NCI-H1105 treated with DMSO at 0.1 percent for 48 hours (cell line): ENCODE measurements at places on chromosomes 6 and 20.

DNA sequence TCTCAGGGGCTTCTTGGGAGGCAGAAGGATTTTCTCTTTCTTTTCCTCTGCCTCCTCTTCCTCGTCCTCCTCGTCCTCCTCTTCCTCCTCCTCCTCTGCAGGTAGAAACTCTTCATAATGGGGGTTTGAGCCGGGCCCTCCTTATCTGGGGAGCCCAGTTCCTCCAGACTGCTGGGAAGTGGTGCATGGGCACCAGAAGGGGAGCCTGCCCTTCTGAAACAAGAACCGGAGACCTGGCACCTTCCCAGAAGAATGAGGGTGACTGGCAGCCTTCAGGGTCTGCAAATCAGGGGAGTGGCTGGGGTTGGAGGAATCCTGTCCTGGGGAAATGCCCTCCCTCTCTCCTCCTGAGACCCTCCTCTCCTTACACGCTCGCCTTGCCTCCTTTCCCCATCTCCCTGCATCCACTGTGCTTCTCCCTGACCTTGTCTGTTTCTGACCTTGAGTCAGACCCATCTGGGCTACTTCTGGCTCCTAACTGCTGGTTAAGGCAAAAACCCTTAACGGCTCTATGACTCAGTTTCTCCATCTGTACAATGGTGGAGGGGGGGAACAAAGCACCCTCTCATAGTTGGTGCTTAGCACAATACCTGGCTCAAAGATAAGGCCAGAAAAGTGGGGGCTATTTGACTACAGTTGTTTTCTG, 1.7 kb downstream of the TULP1 start:
- no peak for DNase-seq

GRCh38 chr6:39634646-39635341, 90.4 kb downstream of the KIF6 start:
- no peak for DNase-seq

DNA sequence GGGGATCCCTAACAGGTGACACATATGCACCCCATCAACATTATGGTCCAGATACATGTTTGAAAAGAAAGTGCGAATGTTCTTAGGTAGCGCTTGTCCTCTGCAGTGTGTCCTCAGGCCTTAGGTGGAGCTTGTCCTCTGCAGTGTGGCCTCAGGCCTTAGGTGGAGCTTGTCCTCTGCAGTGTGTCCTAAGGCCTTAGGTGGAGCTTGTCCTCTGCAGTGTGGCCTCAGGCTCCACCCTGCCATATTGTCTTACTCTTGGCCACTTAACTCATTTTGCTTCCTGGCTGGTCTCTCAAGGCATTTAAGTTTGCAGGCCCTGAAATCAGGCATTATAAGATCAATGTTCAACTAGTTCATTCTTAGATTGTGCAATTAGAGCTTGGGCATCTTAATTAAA, 74.7 kb upstream of the SCP2D1 start:
- no peak for DNase-seq

GRCh38 chr6:47303342-47303741, 6.4 kb downstream of the TNFRSF21 start:
- DNase-seq, result no peak

DNA sequence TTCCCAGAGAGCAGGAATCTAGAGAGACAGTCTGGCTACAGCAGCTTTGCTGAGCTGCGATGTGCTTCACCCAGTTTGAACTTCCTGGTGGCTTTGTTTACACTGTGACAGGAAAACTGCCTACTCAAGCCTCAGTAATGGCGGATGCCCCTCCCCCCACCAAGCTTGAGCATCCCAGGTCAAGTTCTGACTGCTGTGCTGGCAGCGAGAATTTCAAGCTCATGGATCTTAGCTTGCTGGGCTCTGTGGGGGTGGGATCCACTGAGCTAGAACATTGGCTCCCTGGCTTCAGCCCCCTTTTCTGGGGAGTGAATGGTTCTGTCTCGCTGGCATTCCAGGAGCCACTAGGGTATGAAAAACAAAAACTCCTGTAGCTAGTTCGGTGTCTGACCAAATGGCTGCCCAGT, 91.0 kb upstream of the ESR1 start:
- peak; percentile 5 for DNase-seq

DNA sequence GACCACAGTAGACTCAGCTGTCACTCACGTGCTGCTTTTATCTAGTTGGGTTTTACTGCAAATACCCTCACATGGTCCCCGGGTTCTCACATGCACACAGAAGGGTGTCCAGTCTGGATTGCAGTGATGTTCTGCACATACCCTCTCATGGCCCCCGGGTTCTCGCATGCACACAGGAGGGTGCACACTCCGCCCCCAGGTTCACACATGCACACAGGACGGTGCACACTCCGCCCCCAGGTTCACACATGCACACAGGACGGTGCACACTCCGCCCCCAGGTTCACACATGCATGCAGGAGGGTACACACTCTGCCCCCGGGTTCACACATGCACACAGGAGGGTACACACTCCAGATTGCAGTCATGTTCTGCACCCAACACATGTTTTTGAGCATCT, 224.3 kb downstream of the ERMARD start:
- no peak for DNase-seq

- DNase-seq, result no peak
Observed at GRCh38 chr6:28648878-28649375, 123.2 kb downstream of the GPX5 start.

DNA sequence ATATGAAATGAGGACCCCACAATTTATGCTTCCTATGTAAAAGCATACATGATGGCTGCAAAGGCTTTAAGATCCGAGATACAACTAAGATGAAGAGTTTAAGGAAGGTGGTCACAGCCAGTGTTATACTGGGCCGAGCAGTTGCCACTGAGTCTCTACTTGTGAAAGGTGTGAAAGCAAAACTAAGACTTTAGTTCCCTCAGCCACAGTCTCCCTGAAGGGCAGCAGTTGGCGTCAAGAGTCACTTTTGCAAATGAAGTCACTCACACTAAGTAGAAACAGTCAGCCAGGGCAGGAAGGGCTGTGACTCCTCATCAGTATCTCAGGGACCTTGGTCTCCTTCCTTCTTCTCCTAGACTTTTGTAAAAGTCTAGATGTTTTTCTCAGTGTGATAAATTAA, 191.6 kb upstream of the MCHR2 start:
- no peak for DNase-seq

DNA sequence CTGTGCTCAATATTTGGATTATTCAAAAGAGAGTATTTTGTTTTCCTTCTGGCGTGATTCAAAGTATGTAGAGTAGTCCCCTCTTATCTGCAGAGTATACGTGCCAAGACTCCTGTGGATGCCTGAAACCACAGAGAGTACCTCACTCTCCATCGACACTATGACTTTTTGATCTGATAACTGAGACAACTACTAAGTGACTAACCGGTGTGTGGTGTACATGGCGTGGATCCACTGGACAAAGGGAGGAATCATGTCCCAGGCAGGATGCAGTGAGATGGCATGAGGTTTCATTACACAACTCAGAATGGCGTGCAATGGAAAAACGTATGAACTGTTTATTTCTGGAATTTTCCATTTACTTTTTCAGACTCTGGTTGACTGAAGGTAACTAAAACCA, 112.2 kb upstream of the PDE7B start:
- DNase-seq, result no peak

GRCh38 chr6:135192256-135193174, 11.4 kb downstream of the MYB start:
- DNase-seq, result no peak

DNA sequence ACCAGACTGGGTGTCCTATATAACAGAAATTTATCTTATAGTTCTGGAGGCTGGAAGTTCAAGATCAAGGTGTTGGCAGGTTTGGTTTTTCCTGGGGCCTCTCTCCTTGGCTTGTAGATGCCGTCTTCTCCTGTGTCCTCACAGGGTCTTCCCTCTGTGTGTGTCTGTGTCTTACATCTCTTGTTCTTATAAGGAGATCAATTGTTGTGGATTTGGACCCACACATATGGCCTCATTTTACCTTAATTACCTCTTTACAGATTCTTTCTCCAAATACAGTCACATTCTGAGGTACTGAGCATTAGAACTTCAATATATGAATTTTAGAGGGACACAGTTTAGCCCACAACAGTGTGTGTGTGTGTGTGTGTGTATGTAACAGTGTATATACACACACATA, 74.5 kb downstream of the EDN1 start:
- DNase-seq, result no peak

DNA sequence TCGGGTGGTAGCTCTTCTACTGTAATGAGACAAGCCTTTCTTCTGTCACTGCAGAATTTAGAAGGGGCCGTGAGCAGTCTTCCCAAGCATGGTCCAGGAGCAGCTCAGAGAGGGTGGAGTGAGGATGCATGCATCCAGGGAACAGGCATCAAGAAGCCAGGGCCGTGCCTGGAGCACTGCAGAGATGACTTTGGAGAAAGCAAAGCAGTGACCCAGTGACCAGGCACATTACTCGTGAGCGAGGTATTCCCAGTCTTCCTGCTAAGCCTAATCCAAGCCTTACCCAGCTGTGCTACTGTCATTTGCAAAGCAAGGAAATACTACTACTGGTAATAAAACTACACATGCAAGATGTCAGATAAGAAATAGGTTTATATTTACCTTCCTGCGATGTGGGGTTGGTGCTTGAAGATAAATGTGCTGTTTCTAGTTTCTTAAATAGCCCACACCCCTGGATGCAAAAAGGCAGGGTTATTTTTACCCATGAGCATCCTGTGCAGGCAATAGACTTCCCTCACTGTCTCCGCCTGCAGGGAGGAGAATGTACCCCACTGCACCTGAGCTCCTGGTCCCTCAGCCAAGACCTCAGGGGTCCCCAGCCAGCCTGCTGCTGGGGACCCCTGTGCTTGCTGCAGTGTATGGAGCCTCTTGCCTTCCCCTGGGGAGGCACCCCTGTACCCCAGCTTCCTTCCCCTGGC, 62.9 kb downstream of the SSR1 start:
- DNase-seq, result no peak

GRCh38 chr6:156741287-156742073, 35.7 kb upstream of the ARID1B start:
- no peak for DNase-seq

- no peak for DNase-seq
Observed at GRCh38 chr20:34573541-34574300, 15.2 kb downstream of the MAP1LC3A start.

GRCh38 chr20:14928083-14928482, 590.7 kb upstream of the FLRT3 start:
- DNase-seq, result peak; percentile 70

GRCh38 chr6:16799279-16800193, 38.3 kb upstream of the ATXN1 start:
- no peak for DNase-seq

- DNase-seq, result no peak
Observed at GRCh38 chr6:11346516-11346915, 114.0 kb upstream of the NEDD9 start.

GRCh38 chr6:19795211-19795610, 42.0 kb upstream of the ID4 start:
- no peak for DNase-seq
